ENCODE measurements at places on chromosomes 3 and 15.

GRCh38 chr15:63447017-63447676 lies 57.2 kb upstream of the USP3 start:
- no peak for DNase-seq

DNA sequence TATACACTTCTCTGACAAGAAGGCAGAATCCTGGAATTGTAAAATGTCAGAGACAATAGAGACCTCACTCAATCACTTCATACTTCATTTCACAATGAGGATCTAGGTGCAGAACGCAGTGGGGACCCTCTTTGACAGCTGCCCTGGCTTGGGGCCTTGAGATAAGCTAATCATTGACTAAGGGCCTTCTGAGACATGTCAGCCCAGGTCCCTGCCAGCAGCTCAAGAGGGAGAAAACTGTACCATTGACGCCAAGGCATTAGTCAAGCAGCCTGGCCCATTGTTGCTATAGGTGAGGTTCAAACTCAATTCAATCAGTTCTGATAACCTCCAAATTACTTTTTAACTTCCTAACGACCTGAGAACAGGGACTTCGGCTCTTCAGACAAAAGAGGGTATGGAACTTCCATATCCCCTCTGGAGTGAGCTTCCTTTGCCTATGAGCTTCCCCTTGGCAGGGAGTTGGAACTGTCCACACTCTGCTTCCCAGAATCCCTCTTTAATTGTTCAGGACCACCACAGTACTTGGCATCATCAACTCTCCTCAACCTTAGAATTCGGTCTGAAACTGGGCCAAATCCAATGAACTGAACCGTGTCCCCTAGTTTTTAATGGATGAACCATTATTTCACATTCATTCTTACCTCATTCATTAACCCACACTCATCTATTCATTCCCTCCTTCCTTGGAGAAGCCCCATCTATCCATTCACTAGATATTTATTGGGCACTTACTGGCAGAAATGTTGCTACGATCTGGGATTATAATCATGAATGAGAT lies 1.5 kb upstream of the CYP8B1 start:
- no peak for DNase-seq

- no peak for DNase-seq
These were observed 37.8 kb upstream of the GOLGA6L2 start for GRCh38 chr15:23484870-23485269.

GRCh38 chr15:79918278-79918677 lies 21.5 kb upstream of the MTHFS start:
- DNase-seq, result no peak

GRCh38 chr3:128353361-128353965 lies 113.2 kb downstream of the DNAJB8 start:
- DNase-seq, result no peak

DNA sequence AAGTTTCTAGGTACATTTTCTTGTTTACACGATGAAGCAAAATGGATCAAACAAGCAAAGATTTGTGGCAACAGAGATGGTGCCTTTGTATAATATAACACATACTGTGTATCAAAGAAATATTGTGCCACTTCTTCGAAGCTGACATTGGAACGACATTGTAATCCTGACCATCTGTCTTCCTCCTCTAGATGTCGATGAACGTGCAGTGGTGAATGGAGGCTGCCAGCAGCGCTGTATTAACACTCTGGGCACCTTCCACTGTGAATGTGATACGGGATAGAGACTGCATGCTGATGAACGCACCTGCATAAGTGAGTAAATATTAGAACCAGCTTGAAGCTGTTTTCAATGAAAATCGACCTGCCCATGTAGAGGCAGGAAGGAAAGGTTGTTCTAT lies 613.3 kb upstream of the GOLIM4 start:
- no peak for DNase-seq

DNA sequence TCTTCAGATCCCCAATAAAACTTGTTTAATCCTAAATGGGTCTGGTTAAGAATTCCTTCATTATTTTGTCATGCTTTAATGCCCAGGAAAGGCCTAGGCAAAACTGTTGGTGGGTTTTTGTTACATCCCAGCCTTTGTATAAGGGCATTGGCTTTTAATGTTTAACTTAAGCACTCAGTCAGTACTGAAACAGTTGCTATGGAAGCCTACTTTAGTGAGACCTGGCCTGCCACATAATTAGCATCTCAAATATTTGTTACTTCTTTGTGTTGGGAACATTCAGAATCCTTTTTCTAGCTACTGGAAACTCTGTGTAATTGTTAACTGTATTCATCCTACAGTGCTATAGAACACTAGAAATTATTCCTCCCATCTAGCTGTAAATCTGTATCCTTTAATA lies 369.6 kb upstream of the ATP10A start:
- DNase-seq, result peak; percentile 15

DNA sequence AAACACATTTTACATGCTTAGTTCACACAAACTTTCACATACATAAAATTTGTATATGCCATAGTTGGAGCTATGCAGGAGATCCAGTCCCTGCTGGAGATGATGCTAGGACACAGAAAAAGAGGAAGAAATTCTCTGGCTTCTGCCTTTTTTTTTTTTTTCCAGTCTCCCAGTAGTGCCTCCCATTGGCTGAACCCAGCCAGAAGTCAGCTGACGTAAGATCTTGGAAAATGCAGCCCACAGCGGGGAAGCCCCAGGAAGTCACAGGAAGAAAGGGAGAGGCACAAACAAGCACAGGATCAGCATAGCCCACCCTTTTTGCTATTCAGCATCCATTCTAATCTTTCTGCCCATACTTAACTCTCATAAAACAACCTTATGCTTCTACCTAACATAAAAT lies 38.5 kb downstream of the SCN11A start:
- DNase-seq, result no peak

DNA sequence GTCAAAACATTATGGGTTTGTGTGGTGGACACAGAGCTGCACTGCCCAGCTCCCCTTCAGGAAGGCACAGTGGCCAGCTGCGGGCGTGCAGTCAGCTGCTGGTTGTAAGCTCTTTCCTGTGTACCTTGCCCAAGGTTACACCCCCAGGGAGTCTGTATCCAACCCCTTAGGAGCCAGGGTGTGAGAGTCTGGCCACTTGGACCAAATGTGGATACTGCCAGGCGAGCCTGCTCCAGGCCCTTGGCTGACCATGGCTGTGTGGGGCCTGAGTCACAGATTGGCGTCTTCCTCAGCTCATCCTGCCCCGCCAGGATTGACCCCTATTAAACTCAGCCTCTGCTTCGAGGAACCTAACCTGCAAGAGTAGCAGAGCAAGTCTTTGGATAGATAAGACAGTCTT lies 56.9 kb downstream of the ABHD5 start:
- DNase-seq, result no peak

DNA sequence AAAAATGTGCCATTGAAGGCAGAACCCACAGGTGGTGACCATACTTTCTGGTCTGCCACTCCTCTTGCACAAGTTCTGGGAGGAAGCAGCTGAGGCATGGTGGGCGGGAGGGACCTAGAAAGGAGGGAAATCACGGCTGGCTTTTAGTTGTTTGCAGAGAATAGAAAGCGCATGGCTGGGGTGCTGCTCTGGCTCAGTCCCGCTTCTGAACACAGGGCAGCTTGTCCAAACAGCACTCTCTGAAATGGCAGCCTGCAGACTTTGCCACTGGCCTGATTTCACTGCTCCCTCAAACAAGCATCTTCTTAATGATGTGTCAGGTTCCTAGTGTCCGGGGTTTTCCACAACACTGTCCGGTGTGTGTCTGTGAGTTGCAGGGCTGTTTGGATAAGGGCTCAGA lies 76.7 kb downstream of the AAGAB start:
- DNase-seq, result no peak

DNA sequence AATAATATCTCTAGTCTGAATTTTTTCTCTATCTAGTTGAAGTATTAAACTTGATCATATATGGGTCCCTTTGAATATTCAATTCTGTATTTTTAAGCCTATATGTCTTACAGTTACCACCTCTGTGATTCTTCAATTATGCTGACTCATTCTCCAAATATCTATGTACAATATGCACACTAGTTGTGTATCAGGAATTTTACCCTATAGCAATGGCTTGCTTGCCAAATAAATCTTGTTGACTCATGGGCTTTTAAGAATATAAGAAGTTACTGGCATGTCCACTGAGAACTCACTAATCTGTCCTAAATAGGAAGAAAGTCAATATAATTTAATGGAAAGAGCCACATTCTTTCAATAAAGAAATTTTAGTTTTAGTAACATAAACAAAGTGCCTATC lies 656.3 kb downstream of the RBMS3 start:
- DNase-seq, result no peak

DNA sequence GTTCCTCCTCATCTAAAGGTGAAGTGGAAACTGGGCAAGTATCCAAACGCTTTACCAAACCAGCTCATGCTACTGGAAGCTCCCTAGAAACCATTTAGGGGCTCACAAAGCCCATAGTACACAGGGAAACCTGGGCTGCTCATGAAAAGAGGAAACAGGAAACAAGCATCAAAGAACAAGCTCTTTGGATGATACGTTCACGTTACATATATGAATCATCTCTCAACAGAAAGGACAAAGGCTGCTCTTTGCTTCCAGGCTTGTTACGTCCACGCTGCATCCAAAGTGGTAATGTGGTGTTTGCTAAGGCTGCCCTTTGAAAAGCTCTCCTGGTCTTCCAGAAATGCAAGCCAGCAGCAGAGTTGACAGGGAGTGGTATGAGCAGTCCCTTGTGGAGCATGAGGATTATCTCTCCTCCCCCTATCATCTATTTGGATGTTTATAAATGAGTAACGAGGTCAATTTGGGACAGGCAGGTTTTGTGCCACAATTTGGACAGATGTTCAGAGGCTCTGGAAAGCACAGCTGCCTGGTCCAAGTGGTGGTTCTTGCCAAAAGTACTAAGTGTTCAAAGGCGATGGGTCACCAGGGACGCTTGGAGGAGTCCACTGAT lies 98.0 kb upstream of the RORA start:
- no peak for DNase-seq

DNA sequence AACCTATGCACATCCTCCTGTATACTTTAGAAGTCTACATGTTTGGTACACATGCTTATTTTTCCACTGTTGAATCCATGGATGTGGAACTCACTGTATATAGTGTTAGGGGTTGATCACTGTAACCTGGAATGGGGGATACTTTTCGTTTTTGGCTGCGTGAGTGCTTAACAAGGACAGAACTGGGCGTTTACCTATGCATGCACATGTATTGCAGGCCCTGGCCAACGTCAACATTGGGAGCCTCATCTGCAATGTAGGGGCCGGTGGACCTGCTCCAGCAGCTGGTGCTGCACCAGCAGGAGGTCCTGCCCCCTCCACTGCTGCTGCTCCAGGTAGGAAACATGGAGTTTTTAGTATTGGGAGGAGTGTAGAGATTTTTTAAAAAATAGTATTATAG lies 2.3 kb downstream of the RPLP1 start:
- no peak for DNase-seq

Measured in left renal cortex interstitium (tissue), 4 donors.